ENCODE measurements at places on chromosomes 2 and 18. TPM values are rescaled to one million over a fixed set of nuclear protein-coding genes. Genes with fewer than 3 reads are reported as not detected.
A peak's percentile ranks its signal among the peaks of the same experiment; 100 is the strongest.

DNA sequence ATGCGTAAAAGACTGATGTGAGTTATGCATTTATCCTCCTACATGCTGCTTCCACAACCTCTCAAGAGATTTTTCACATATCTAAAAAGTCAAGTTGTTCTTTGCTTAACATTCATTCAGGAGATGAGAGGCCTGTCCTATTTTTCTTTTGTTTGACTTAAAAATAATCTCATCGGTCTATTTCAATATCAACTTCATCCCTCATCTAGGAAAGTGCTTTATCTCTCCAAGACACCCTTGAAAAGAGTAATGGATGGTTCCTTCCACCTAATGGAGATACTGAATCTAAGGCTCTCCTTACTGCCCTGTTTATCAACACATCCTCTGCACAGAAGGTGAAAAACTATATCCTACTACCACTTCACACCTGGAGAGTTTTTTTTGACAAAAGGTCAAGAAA, 2.4 kb downstream of the NFE2L2 start:
- DNase-seq: no peak

- DNase-seq: no peak
Measured at GRCh38 chr2:63614983-63615945, 26.5 kb downstream of the MDH1 start.

Gene CEBPZ
- polyA plus RNA-seq: 41.1 TPM

DNA sequence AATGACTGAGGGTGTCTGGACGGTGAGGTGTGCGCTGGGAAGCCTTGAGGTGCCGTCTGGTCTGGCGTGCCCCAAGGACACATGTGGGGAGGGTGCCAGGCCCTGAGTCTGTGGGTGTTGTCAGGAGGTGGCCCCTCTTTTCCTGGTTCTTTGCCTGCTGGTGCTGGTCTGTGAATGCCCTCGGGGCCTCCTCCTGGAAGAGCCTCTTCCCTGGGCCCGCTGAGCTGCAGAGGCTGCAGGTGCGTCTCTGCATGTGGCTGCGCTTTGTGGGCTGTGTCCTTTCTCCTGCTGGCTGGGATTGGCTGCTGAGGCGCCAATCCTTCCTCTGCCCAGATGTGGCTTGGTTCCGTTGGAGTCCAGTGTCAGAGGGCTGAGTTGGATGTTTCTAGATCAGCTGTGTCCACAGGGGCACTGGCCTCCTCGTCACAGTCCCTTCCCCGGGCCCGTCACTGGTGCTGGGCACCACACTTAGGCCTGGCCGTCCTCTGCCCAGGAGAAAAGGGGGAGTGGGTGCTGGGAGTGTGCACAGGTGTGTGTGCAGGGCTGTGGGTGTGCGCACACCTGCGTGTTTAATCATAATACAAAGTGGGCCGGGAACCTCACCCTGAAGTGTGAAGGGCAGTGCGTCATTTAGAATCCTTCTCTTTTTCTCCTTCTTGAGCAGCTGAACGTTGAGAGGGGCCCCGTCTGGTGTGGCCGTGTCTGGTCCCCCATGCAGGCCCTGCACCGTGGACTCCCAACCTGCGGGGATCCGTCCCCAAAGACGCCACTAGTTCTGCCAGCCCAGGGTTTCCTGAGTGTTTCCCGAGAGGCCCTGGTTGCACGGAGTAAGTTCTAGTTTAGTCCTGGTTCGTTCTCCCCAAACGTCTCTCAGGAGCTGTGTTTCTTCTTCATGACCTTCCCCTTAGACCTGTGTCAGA, 35.5 kb downstream of the RTP5 start:
- DNase-seq: no peak

Gene CLEC4F
- polyA plus RNA-seq: 0.03 TPM

DNA sequence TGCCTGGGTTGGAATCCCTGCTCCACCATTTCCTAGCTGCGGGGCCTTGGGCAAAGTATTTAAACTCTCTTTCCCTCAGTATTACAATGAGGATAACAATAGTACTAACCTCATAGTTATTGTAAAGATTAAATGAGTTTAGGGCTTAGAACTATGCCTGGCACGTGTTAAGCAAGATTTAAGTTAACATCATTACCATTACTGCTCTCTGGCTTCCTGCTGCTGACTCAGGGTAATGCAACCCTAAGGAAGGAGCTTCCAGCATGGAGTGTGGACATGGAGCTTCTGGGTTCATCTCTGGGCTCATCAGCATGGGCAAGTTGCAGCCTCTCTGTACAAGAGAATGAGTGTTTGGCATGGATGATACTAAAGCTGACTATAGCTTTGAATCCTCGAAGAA, 374.2 kb upstream of the MAP2 start:
- DNase-seq: no peak

Gene KCNS3
- 7.7 TPM for polyA plus RNA-seq

DNA sequence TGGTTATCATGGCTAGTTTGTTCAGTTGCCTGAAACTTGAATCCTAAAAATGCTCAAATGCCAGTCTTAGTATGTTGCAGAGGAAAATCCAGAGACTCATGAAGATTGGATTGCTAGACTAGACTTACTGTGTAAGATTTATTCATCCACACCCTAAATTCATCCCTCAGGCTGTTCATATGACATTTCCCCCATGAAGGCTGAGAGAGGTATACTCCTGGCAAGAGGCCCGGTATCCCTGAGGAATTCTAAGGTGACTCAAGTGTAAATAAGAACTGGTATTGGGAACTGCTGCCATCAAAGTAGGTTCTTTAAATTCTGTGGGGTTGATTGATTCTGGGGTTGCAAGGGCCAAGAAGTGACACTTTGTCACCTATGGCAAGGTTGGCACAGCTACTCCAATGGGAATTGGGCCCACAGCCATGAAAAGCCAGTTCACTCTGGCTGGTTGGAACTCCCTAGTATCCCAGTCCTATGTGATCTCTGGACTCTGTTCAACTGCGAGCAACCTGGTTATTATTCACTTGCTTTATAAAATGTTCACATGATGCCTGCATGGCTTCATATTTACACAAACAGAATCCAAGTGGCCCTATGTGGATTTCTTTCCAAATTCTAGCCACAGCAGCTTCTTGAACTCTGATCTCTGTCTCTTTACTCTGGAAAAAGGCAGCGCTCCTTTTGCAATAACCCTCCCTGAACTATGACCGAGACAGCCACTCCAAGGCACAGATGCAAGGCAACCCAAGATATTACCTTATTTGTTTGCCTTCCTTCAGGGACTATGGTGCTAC, 429.1 kb downstream of the CBLN2 start:
- no peak for DNase-seq

DNA sequence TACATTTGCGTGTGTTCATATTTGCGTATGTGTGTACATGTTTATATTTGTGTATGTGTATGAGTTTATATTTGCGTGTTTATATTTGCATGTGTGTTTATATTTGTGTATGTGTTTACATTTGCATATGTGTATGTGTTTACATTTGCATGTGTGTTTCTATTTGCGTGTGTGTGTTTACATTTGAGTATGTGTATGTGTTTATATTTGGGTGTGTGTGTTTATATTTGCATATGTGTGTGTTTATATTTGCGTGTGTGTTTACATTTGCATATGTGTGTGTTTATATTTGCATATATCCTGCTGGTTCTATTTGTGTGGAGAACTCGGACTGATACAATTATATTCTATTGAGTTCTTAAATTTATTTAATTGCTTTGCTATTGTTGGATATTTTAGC, 115.2 kb upstream of the CTDP1 start:
- DNase-seq: no peak

Gene NRBP1
- 113 TPM for polyA plus RNA-seq

DNA sequence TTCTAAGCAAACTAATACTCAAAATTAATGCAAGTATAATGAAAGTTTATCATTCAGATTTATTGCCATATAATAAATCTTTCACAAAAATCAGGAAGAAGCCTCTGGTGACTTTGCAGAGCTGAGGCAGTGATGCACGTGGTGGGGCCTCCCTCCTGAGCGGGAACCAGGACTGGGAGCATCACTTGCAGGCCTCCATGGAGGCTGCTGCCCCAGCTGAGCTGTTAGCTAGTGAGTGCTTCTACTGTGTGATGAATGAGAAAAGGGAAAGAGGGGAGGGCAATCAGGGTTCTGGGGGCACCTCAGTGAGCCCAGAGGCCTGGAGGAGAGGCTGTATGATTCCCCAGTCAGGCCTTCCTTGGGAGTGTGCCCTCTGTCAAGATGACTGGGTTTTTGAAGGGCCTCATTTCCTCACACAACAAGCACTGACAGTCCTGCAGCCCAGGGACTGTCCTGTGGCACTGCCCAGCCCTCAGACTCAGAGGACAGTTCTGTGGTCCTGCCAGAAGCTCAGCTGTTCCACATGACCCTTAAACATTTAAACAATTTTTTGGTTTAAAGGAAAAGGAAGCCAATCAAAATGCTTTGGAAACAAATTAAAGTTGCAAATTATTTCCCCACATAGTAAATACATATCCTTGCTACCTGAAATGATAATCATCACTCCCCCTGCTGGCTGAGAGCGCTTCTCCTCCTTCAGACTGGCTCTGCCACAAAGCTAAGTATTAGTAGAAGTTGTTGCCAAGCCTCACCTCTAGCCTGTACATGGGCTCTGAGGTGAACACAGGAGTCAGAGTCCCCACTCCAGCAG, 90.9 kb upstream of the SMAD7 start:
- DNase-seq: no peak

Gene RAB27B
- 0.90 TPM for polyA plus RNA-seq

- DNase-seq: no peak
Measured at GRCh38 chr18:36634573-36635216, 194.1 kb downstream of the TPGS2 start.

GRCh38 chr2:3780477-3781402, 77.4 kb downstream of the DCDC2C start:
- peak; percentile 42 for DNase-seq

DNA sequence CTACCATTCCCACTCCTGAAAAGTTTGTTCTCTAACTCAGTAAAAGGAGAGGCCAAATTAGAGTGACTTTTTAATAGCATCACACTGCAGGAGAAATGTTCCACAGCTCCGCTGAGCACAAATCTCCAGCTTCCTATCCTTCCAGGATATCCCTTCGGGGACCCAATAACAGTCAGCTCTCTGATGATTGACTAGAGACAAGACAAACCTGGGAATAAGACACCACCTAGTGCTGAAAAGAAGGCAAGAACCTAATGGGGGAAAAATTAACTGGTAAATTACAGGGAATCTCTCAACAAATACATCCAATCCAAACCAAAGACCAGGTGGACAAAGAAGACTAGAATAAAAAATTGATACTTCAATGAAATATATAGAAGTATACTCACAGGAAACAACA, 977.1 kb upstream of the SOX11 start:
- no peak for DNase-seq

DNA sequence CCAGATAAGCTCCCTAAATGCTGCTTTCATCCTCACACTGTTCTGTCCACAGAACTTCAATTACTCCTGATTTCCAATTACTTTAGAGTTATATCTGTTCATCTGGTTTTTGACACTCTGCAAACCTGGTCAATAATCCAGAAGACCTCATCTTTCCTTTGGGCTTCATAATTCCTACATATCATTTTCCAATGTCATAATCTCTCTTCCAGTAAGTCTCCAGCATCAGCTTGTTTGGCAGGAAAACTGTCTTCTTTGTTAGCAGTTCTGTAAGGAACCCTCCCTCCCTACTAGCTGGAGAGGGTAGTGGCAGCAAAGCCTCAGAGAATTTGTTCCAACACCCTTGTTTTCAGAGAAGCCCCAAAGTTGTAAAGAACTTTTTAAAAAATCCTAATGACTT, 11.9 kb upstream of the SLC14A1 start:
- DNase-seq: no peak

Gene CYRIA
- polyA plus RNA-seq: 7.9 TPM

Gene MC4R
- 0.08 TPM for polyA plus RNA-seq

GRCh38 chr18:23924813-23925212, 89.7 kb upstream of the TTC39C start:
- no peak for DNase-seq

Gene ACOXL
- 1.2 TPM for polyA plus RNA-seq

Gene SPP2
- not detected for polyA plus RNA-seq

Gene BCL11A
- polyA plus RNA-seq: 2.4 TPM

DNA sequence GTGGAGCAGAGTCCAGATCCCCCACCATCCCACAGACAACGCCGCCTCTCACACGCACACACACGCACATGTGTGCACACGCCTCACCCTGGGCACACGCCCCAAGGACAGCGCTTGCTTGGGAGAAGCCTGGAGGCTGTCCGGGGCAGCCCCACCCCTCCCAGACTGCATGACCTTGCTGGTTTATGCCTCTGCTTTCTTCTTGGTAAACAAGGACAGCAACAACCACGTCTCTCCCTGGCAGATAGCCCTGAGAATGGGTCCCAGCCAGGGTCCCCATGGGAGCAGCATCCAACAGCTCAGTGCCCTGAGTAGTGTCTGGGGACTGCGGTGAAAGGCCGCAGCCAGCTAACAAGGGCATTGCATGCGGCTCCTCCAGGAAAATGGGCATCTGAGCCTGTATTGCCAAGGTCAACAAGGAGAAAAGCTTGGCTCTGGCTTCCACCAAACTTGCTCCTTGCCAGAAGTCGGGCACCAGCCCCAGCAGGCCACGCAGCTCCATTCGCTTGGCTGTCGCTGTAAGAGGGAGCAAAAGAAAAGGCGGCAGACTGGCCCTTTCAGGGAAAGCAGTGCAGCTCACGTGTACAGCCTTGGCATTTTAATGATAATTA, 234.6 kb downstream of the EIPR1 start:
- no peak for DNase-seq

- DNase-seq: no peak
Measured at GRCh38 chr2:40197121-40197520, 254.8 kb downstream of the SLC8A1 start.

Data from urinary bladder (tissue), 4 donors.